ENCODE measurements at places on chromosomes 11 and 22. TPM values are rescaled to one million over a fixed set of nuclear protein-coding genes. Genes with fewer than 3 reads are reported as not detected.

OR6T1 gene
- total RNA-seq, result not detected

DNA sequence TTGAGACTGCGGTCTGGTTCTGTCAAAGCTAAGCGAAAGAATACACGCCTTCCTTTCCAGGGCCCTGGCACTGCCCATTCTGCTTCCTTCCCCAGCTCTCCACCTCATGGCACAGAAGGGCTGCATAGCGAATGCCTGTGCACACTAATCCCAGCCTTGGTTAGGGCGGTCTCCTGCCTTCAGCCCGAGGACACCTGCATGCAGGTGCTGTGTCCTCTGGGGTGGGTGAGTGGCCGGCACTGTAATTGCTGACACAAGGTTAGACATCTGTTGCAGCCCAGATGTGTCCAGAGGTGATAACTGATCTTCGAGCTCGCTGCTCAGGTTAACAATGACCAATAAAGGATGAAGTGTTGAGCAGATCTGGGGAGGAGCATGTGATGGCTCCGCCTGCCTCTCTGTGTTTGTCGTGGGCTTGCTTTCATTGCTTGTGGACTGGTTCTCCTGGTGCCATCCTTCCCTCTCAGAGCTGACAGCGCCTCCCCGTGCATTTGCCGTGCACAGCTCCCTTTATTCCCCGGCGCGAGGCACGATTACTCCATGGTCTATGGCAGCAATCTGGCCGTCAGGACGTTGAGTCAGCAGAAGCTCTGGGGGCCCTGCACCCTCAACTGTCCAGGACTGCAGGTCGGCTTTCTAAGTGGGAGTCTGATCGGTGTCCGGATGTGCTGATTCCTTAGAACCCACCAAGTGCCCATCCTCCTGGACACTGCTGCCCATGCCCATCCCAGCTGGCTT lies 1088.2 kb downstream of the BRD1 start:
- DNase-seq, result no peak

SERPING1 gene
- total RNA-seq, result 78.6 TPM

KCNC1 gene
- 0.50 TPM for total RNA-seq

GRCh38 chr11:126339073-126339862 lies 16.2 kb upstream of the ST3GAL4 start:
- no peak for DNase-seq

- no peak for DNase-seq
Measured at GRCh38 chr11:58787903-58788302, 56.2 kb upstream of the GLYAT start.

SEPTIN3 gene
- total RNA-seq, result 0.43 TPM

- no peak for DNase-seq
Measured at GRCh38 chr22:19086896-19087295, 35.3 kb downstream of the DGCR2 start.

ISX gene
- total RNA-seq, result 71.5 TPM

CEP126 gene
- total RNA-seq, result 4.0 TPM

NECTIN1 gene
- total RNA-seq, result 44.1 TPM

DNA sequence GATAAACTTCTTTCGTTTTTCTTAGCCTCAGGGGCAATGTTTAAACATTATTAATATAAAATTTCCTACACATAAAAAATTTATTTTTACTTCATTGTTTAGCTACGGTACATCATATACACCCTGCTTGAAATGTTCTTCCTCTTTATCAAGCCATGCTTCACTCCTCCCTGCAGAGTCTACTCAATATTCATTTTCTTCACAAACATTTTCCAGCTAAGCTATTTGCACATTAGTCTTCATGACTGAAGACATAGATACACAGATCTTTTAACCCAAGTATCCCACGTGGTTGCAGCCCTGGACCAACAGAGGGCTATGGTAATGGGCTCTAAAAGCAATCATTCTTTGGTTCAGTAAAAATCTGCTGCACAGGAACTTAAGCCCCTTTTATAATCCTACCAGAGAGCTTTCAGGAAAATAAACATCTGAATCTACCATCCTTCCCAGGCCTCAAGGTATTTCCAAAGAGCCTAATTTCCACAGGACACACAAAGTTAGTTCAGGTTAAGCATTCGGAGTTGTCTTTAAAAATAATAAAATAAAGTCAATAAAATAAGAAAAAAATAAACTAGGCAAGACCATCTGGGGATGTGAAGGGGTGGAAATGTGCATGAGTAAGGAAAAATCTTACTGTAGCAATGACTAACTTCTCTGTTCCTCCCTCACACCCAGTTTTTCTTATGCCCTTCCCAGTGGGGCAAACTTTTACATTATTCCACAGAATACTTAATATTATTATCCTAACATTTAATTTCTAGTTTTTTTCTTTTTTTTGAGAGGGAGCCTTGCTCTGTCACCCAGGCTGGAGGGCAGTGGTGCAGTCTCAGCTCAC lies 21.6 kb upstream of the OR6X1 start:
- DNase-seq, result no peak

GRCh38 chr11:36467012-36467411 lies 43.1 kb downstream of the TRAF6 start:
- no peak for DNase-seq

- DNase-seq, result no peak
Measured at GRCh38 chr11:47499161-47499560, 50.2 kb upstream of the RAPSN start.

DNA sequence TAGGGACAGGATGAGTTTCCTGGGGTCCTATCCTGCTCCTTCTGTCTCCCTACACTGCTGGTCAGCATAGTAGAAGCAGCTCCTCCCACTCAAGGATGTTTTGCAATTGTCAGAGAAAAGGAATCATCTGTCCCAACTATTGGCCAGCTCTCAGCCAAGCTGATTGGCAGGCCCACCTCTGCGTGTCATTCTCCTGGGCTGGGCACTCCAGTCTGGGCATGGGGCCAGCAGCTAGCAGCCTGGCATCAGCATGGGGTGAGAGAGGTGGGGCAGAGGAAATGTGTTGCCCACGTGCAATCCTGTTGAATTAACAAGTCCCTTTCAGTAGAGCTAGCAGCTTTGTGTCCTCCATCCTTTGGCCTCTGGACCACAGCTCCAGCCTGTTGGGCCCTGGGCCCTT lies 14.1 kb downstream of the ANKK1 start:
- DNase-seq, result peak; percentile 64

- no peak for DNase-seq
Measured at GRCh38 chr11:15773476-15774387, 582.6 kb downstream of the SOX6 start.

HIKESHI gene
- total RNA-seq, result 13.7 TPM

GRCh38 chr22:32660292-32660691 lies 141.2 kb upstream of the TIMP3 start:
- peak; percentile 46 for DNase-seq

GRCh38 chr11:93519179-93519578 lies 24.0 kb downstream of the SMCO4 start:
- DNase-seq, result no peak

DNA sequence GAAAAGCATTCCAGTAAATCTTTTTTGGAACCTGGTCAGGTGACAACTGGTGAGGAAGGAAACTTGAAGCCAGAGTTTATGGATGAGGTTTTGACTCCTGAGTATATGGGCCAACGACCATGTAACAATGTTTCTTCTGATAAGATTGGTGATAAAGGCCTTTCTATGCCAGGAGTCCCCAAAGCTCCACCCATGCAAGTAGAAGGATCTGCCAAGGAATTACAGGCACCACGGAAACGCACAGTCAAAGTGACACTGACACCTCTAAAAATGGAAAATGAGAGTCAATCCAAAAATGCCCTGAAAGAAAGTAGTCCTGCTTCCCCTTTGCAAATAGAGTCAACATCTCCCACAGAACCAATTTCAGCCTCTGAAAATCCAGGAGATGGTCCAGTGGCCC lies 24.1 kb upstream of the TTC36 start:
- DNase-seq, result no peak

- no peak for DNase-seq
Measured at GRCh38 chr11:128925250-128925600, 17.4 kb downstream of the TP53AIP1 start.

DNA sequence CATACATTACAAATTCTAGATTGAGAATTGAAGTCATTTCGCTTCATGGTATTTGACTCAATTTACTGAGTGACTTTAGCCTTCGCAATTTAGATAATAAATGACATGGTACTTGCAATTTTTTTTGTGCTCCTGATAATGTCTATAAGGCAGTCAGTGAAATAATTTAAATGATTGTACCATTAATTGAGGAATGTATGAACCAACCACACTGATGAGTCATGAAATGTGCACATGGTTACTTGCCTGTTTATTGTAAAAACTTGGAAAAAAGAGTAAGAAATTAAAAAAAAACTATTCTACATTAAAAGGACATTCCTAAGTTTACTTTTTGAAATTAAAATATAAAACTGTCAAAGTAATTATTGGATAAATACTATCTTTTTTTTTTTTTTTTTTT lies 43.3 kb downstream of the DNAJC24 start:
- DNase-seq, result no peak

All from left colon (tissue), 2 donors.